ENCODE measurements at places on chromosomes 1 and 21. TPM values are rescaled to one million over a fixed set of nuclear protein-coding genes. Genes with fewer than 3 reads are reported as not detected.

DNA sequence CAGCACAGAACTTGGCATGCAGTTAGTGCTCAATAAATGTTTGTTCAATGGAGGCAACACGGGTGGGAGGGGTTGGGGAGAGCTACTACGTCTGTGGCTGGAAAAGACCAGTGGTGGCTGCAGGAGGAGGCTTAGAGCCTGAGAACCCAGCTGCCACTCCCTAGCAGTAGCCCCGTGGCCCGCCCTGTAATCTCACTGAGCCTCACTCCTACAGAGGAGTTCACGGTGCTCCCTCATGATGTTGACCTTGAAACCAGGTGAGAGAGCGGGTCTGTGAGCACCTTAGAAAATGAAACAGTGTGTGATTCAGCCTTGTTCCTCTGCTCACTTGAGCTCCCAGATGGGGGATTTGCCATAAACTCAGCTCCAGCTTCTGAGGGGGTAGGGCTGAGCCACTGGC, 299.6 kb downstream of the NPHP4 start:
- no peak for DNase-seq

DNA sequence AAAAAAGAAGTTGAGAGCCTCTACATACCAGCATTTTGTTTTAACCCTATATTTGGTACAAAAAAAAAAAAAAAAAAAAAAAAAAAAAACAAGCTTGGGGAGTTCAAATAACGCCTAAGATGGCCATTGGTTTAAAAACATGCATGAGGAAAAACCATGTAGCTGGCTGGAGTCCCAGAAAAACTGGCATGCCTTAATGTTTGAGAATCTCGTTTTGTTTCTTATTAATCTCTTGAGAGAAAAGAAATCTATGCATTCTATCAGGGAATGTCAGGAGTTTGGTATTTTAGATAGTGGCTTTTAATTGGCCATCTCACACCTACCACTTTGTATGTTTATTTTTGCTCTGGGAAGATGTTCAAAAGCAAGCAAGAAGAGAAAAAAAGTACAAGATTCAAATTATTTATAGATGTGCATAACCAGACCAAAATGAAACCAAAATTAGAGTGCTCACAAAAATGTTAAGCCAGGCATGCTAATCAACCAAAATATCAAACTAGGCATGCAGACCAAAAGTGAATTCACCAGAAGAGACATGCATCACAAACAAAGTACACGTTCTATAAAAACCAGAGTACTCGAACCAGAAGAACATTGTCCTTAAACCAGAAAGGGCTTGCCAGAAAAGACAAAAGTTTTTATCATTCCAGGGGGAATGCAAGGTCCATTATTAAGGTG, 156.6 kb downstream of the AK5 start:
- no peak for DNase-seq

Gene KCNQ4
- not detected for total RNA-seq

GRCh38 chr21:36377391-36377842, 7.8 kb upstream of the CHAF1B start:
- no peak for DNase-seq

- DNase-seq = no peak
Observed at GRCh38 chr1:34478515-34479076, 276.3 kb upstream of the GJB5 start.

Data from uterus (tissue), 4 donors.